Fibroblast of lung (primary cell): ENCODE measurements at places on chromosomes 3 and 15. TPM values are rescaled to one million over a fixed set of nuclear protein-coding genes. Genes with fewer than 3 reads are reported as not detected.

Gene CCR4
- not detected in 2 replicates for polyA plus RNA-seq

Gene HHATL
- polyA plus RNA-seq = not detected in 2 replicates

Gene CORO2B
- 17.5 and 70.2 TPM in 2 replicates for polyA plus RNA-seq

Gene RARB
- 2.3 and 13.3 TPM in 2 replicates for polyA plus RNA-seq

Gene GOLGA8H
- polyA plus RNA-seq = 0.05 and 0.18 TPM in 2 replicates

Gene ANKRD34C
- polyA plus RNA-seq = not detected in 2 replicates

Gene HDC
- not detected in 2 replicates for polyA plus RNA-seq

Gene ZNF620
- polyA plus RNA-seq = 0.44 and 0.51 TPM in 2 replicates

Gene GNAT1
- not detected in 2 replicates for polyA plus RNA-seq

Gene ITIH1
- not detected in 2 replicates for polyA plus RNA-seq

Gene NLGN1
- 0.61 and 1.7 TPM in 2 replicates for polyA plus RNA-seq

Gene INO80
- 5.7 and 6.0 TPM in 2 replicates for polyA plus RNA-seq

Gene TMC3
- not detected in 2 replicates for polyA plus RNA-seq

Gene SLC6A6
- 10.9 and 24.0 TPM in 2 replicates for polyA plus RNA-seq

Gene GPR156
- 0.42 and 0.45 TPM in 2 replicates for polyA plus RNA-seq

Gene PSTPIP1
- polyA plus RNA-seq = 0.56 and 0.79 TPM in 2 replicates

Gene LIPC
- 0.51 and 0.82 TPM in 2 replicates for polyA plus RNA-seq

Gene AP2M1
- 746 and 902 TPM in 2 replicates for polyA plus RNA-seq

Gene WDR93
- polyA plus RNA-seq = 0.14 TPM in 1 of 2 replicates, not detected in the other

Gene ZNF445
- polyA plus RNA-seq = 4.0 and 4.5 TPM in 2 replicates

Gene CKMT1A
- polyA plus RNA-seq = 0.03 TPM in 1 of 2 replicates, not detected in the other

Gene PARP15
- 0.62 and 0.70 TPM in 2 replicates for polyA plus RNA-seq

Gene FES
- polyA plus RNA-seq = 5.5 and 7.0 TPM in 2 replicates

Gene RASL12
- 9.1 and 16.9 TPM in 2 replicates for polyA plus RNA-seq

Gene RIOX2
- polyA plus RNA-seq = 23.1 and 23.7 TPM in 2 replicates

Gene GNL3
- 71.5 and 75.2 TPM in 2 replicates for polyA plus RNA-seq

Gene CCDC39
- polyA plus RNA-seq = not detected in 2 replicates

Gene ZKSCAN7
- polyA plus RNA-seq = 2.2 and 3.0 TPM in 2 replicates

Gene SPATA12
- polyA plus RNA-seq = 0.02 TPM in 1 of 2 replicates, not detected in the other

Gene TEX55
- not detected in 2 replicates for polyA plus RNA-seq

Gene LIPH
- 0.06 and 0.32 TPM in 2 replicates for polyA plus RNA-seq

Gene SELENOT
- polyA plus RNA-seq = 347 and 365 TPM in 2 replicates

Gene PLAAT1
- 0.07 and 0.18 TPM in 2 replicates for polyA plus RNA-seq

Gene GALNT15
- 3.1 and 10.7 TPM in 2 replicates for polyA plus RNA-seq

Gene EPHA3
- 0.09 and 0.23 TPM in 2 replicates for polyA plus RNA-seq

Gene NAALADL2
- polyA plus RNA-seq = 7.2 and 8.8 TPM in 2 replicates

Gene DPPA2
- polyA plus RNA-seq = not detected in 2 replicates

Gene TRIM42
- polyA plus RNA-seq = not detected in 2 replicates

Gene LRRC31
- polyA plus RNA-seq = not detected in 2 replicates

Gene SNRPN
- polyA plus RNA-seq = 117 and 139 TPM in 2 replicates

Gene HOMER2
- 1.1 and 2.9 TPM in 2 replicates for polyA plus RNA-seq

Gene FOXL2
- 0.02 and 0.03 TPM in 2 replicates for polyA plus RNA-seq
